Mesendoderm (in vitro differentiated cells): ENCODE measurements at places on chromosomes 3 and 15.

DNA sequence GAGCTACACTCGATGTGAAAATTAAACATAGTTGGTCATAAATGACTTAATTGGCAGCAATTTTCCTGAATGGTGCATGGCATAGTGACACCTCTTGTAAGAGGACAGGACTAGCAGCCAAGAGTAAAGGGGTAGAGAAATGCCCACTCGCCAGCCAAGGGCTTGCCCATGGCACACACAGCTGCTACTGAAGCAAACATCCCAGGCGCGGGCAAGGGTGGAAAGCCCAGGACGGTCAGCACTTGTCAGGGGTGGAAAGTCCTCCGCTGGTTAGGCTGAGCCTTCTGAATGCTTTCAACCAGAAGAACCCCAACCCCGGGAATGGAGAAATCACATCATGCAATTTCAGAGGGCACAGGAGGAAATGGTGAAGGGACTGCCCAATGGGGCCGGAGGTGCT lies 31.6 kb downstream of the BDH1 start:
- DNase-seq, result no peak

DNA sequence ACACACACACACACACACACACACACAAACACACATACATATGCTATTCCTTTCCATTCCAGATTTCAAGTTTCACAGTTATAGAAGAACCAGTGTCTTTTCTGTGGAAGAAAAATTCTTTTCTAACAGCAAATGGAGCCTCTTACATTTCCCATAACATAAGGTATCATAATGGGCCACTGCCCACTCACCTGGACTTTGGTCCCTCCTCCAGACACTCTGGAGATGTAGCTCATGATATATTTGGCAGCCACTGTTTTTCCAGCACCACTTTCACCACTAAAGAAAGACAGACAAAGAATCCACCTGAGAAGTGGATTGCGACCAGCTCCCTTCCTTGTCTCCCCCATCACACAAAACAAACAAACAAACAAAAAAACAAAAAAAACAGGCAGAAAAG lies 29.8 kb downstream of the LDHAL6B start:
- no peak for DNase-seq

GRCh38 chr3:120047686-120048085 lies 46.6 kb downstream of the GSK3B start:
- no peak for DNase-seq

GRCh38 chr3:139514741-139515140 lies 24.8 kb downstream of the RBP1 start:
- no peak for DNase-seq

DNA sequence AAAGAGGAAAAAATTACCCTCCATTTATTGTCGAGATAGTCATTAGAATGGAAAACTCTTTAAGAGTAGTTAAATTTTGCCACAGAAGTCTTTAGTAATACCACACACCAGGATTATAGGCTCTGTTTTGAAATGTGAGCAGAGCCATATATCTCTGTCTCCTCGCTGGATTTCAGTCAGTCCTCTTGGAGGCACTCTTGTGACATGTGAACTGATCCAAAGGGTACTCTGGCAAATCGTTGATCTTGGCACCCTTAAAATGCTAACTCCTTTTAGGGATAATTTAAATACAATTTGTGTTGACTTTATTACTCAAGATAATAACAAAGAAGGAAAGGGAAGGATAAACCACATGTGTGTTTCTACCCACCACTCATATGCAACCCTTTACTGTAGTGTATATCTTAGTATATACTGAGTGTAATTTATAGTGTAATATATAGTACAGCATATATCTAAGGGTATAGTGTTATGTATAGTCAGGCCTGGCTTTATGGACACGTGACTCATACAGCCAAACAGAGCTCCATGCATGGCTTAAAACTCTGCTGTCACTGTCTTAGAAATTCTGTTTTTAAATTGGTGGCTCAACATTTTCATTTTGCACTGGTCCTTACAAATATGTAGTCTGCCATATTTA lies 12.3 kb upstream of the KPNA4 start:
- peak; percentile 61 for DNase-seq

DNA sequence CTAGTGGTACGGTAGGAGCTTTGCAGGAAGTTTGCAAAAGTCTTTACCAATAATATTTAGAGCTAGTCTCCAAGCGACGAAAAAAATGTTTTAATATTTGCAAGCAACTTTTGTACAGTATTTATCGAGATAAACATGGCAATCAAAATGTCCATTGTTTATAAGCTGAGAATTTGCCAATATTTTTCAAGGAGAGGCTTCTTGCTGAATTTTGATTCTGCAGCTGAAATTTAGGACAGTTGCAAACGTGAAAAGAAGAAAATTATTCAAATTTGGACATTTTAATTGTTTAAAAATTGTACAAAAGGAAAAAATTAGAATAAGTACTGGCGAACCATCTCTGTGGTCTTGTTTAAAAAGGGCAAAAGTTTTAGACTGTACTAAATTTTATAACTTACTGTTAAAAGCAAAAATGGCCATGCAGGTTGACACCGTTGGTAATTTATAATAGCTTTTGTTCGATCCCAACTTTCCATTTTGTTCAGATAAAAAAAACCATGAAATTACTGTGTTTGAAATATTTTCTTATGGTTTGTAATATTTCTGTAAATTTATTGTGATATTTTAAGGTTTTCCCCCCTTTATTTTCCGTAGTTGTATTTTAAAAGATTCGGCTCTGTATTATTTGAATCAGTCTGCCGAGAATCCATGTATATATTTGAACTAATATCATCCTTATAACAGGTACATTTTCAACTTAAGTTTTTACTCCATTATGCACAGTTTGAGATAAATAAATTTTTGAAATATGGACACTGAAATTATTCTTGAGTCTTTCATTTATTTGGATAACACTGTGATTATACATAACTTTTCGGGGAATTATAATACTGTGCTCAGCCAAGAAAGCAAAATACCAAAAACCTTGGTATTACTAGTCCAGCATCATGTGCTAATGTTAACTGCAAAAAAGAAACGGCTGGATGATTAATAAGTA lies 2.2 kb downstream of the SOX2 start:
- DNase-seq, result no peak

DNA sequence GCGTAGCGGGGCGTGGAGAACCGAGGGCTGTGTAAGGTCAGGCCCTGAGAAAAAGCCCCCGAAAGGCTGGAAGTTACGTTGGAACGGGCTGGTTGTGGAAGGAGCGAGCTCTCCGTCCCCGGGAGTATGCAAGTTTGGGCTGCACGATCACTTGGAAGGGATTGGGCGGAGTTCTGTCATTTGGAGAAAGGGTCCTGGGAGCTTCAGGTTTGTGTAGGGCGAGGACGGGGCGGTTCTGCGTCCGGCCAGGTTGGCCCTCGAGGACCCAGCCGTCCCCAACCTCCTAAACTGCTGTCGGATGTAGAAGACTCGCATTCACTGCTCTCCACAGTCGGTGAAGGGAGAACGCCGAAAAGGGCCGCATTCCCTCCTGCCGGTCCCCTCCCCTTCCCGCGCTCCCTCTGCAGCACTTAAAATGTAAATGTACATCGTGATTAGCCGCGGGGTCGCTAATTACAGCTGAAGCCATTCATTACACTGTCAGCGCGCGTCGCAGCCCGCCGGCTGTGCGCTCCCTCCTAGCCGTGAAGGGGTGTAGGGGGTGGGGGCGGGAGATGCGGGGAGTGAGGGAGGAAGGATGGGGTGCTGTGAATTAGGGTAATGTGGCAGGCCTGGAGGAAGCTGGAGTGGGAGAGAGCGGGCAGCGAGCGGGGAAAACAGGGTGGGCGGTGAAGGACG lies 2.5 kb upstream of the RPP25 start:
- peak; percentile 79 for DNase-seq

DNA sequence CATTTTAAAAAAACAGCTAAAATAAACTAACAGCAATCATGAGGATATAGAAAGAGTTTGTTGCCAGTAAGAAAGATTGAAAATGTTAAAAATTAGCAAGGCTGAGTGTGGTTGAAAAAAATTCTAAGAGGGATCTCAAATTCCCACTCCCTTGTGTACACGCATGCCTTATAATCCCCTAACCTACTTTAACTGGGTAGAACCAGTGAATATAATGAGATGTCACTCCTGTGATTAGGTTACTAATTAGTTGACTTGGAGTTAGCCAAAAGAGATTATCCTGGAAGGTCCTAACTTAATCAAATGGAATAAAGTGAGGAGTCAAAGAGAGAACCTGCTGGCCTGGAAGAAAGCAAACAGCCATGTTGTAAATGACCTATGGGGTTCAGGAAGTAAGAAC lies 286.0 kb upstream of the TGFBR2 start:
- DNase-seq, result no peak

DNA sequence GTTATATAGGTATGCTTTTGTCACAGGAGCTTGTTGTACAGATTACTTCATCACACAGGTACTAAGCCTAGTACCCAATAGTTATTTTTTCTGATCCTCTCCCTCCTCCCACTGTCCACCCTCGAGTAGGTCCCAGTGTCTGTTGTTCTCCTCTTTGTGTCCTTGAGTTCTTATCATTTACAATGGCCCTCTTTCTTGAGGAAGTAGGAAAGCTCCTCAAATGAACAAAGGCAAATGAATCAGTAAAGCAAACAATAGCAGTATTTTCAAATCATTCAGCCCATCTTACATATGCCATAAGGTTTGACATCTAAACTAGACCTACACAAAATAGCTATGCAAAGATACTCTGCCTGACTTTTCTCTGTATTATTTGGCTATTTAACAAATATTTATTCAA lies 211.5 kb downstream of the CDIN1 start:
- no peak for DNase-seq

DNA sequence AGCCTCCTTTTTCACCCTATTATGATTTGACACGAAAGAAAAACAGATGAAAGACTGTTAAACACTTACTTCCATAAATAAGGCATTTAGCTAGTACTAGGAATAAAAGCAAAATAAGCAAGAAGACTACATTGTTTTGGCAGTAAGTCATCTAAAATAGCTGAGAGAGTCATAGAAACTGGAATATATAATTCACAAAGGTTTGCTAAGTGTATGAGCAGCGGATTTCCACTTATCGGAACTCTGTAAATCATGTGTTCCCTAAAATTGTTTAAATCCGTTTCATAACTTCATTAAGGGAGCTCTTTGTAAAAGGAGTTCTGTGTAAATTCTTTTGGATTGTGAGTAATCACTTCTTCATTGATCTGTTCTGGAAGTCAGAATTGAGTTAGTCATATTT lies 202.5 kb upstream of the CBLB start:
- no peak for DNase-seq

- DNase-seq, result peak; percentile 89
These were observed 19.7 kb downstream of the PAK6 start for GRCh38 chr15:40258544-40258943.

GRCh38 chr3:138888560-138888959 lies 53.8 kb upstream of the PIK3CB start:
- DNase-seq, result no peak

- DNase-seq, result peak; percentile 33
These were observed 1.9 kb downstream of the ROBO1 start for GRCh38 chr3:79765911-79766310.

DNA sequence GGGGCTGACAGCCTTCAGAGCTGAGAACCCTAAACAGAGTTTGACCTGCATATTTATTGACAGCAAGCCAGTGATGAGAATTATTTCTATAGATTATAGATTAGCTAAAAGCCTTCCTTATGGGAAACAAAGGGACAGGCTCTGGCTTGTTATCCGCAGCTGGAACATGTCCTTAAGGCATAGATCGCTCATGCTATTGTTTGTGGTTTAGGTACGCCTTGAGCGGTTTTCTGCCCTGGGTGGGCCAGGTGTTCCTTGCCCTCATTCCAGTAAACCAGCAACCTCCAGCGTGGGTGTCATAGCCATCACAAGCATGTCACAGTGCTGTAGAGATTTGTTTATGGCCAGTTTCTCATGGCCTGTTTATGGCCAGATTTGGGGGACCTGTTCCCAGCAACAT lies 10.2 kb upstream of the FAH start:
- no peak for DNase-seq

DNA sequence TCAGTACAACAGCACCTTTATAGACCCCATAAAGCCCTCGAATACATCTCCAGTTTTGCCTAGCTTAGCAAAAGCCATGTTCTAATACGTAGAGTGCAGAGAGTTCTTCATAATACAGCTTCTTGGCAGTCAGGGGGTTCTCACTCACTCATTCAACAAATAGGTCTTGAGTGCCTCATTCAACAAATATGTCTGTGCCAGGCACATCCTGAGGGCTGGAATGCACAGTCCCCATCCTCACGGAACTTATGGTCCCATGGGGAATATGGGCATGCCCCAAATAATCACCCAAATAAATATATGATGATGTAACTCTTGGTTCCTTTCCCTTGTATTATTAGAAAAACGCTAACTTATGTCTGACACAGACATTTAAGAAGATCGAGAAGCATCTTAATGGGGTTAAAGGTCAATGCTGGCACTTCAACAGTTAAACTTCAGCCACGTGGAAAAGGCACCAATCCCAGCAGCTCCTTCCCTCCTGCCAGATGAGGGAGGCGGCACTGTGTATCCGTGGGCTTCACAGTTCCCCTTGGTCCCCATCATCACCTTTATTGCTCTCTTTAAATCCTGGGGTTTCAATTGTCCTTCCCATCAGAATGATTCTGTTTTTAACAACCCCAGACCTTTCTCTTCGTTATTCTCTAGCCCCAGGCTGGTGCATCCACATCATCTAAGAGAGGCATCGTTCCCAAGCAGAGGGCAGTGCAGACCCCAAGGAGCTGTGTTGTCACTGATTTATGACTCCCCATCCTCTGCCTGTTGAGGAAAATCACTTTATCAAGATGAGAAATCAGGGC lies 18.9 kb upstream of the SEMA5B start:
- DNase-seq, result no peak

- peak; percentile 63 for DNase-seq
These were observed 8.1 kb downstream of the RAD18 start for GRCh38 chr3:8954938-8955763.

- no peak for DNase-seq
These were observed 10.8 kb downstream of the GHRL start for GRCh38 chr3:10281951-10282350.

DNA sequence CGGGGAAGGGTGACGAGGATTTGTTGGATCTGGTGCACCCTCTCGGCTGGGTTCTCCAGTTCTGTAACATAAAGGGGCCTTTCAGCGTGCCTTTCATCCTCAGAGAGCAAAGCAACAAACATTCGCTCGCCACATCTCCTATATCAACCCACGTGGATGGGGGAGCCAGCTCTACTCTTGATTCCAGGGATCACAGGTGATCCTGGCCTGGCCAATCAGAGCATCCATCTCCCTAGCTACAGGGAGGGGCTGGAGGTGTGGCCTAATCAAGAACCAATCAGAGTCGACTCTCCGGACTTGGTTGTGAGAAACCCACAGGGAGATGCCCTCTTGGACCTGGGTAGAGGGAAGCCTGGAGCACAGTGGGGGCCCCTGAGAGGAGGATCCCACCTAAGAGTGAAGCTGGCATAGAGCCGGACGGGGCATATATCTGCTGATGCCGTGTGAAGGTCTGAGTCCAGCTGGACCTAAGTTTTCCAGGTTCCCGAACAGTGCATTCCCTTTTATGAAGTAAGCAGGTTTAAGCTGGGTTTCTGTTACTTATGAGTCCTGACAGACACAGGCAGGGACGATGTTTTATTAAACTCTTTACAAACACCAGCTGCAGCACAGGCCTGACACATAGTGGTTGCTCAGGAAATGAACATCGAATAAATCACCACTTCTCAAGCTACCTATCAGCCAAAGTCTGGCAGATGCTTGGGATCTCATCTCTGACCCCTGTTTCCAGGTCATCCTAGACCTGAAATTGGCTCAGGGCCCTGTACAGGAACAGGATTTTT lies 50.7 kb upstream of the RAD18 start:
- DNase-seq, result no peak
